Psoas muscle (tissue), 8 donors: ENCODE measurements at places on chromosomes 12 and 14. TPM values are rescaled to one million over a fixed set of nuclear protein-coding genes. Genes with fewer than 3 reads are reported as not detected.

DNA sequence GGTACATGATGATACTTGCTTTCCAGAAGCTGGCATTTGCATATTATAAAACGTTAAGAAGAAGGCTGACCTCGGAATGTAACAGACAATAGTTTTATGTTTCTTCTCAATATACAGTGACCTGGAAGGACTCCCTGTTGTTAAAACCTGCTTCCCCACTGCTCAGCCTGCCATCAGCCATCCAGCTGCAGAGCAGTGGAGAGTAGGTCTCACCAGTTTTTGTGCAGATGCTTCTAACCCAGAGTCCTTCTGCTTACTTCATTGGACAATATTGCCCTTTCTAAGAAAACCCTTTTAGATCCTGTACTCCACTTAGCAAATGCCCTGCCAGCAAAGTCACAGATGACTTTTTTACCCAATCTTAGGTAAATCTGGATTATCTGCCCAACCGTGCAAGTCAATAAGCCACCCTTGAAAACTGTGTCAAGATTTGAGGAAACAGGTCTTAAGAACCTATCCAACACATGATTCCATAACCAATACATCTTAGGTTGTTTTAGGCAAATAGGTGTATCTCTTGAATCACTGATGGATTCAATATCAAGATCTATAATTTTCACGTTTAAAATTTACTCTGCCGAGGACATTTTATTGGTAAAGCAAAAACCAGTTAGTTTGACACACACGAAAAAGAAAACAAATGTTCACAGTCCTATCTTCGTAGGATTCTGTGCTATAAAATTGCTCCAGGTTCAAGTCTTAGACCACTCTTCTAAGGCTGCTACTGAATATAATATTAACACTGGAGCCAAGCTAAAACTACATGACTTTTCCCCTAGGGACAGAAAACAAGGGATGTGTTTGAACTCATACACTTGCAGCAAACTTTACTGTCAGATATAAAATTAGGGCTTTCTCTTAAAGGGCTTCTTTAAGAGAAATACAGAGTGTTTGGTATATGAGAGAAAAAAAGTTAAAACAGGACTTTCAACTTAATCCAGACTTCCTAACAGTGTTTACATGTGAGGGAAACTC, 5.7 kb downstream of the PHLDA1 start:
- no peaks in the 10 kb centered on the region for H3K4me1 ChIP-seq
- DNase-seq: no peak
- H3K27me3 ChIP-seq: peaks cover 41% of the 10 kb centered on the region
- H3K4me3 ChIP-seq: no peak overlapping the region
- no peaks in the 10 kb centered on the region for H3K36me3 ChIP-seq

The SYNE3 gene
- 4.7 TPM for total RNA-seq

- H3K4me1 ChIP-seq: peaks cover 33% of the 10 kb centered on the region
- peak overlapping the region; percentile 86 for H3K4me3 ChIP-seq
- H3K27ac ChIP-seq: peak overlapping the region; percentile 73
These were observed 710 bp downstream of the MTA1 start for GRCh38 chr14:105420101-105420973.

- no peak overlapping the region for H3K27ac ChIP-seq
- no peaks in the 10 kb centered on the region for H3K27me3 ChIP-seq
- no peak overlapping the region for H3K4me3 ChIP-seq
- no peak for DNase-seq
- H3K4me1 ChIP-seq: no peaks in the 10 kb centered on the region
- H3K36me3 ChIP-seq: no peaks in the 10 kb centered on the region
These were observed 66.7 kb downstream of the CCDC88C start for GRCh38 chr14:91350813-91351511.

DNA sequence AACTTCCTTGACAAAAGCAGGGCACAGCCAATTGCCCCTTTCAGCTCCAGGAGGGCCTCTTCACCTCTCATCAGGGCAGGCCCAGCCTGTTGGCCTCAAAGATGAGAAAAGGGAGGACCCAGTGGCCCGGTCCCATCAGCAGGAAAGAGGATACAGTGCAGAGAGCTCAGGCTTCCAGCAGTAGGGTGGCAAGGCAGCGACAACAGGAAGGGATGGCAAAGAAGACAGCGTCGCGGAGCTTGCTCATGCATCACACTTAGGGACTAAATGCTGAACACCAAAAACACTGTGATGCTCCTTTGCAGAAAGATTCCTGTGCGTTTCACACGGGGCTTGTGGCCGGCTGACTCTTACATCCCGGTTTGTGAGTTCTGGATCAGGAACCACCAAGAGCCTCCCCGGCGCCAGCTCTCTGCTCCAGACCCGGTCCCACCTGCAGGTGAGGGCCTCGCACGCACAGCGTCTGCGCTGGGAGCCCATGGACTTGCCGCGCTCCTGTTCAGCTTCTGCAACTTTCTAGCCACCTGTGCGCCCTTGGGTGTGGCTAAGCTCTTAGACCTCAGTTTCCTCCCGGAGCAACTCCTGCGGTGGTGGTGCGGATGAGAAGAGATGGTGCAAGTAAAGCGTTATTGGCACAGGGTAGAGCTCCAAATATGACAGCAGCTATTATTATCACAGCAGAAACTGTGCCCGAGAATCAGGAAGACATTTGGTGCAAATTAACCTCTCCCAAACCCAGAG, 15.3 kb upstream of the BCL7A start:
- H3K4me1 ChIP-seq: peaks cover 26% of the 10 kb centered on the region
- H3K27me3 ChIP-seq: no peaks in the 10 kb centered on the region
- no peak for DNase-seq
- no peaks in the 10 kb centered on the region for H3K36me3 ChIP-seq
- no peak overlapping the region for H3K27ac ChIP-seq

DNA sequence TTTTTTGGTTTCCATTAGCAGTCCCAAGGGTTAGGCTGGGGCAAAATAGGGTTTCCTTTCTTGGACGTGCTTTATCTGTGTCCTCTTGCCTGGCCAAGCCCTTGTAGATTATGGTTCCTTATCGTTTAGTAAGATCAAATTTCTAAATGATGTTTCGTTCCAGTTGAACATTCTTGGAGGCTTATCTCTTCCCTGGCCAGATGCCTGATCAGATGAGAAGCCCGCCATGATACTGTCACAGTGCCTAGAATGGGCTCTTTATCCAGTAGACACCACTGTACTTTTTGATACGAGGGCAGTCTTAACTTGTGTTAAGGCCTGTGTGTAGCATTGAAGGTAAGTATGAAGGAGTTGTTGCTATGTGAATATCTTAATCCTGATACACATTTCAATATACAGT, 76.1 kb upstream of the TMEM263 start:
- H3K4me3 ChIP-seq: no peak overlapping the region
- no peaks in the 10 kb centered on the region for H3K27me3 ChIP-seq
- DNase-seq: no peak
- no peak overlapping the region for H3K27ac ChIP-seq
- peaks cover 6% of the 10 kb centered on the region for H3K36me3 ChIP-seq
